NCI-H1092 (cell line): ENCODE measurements at places on chromosomes 2 and 18.
A peak's percentile ranks its signal among the peaks of the same experiment; 100 is the strongest.

GRCh38 chr2:122868646-122869275 is 1113.3 kb downstream of the TSN start:
- DNase-seq, result no peak

- DNase-seq, result no peak
These were observed 133.0 kb downstream of the MYO3B start for GRCh38 chr2:170310876-170311502.

GRCh38 chr2:8611700-8612099 is 70.2 kb upstream of the ID2 start:
- no peak for DNase-seq

DNA sequence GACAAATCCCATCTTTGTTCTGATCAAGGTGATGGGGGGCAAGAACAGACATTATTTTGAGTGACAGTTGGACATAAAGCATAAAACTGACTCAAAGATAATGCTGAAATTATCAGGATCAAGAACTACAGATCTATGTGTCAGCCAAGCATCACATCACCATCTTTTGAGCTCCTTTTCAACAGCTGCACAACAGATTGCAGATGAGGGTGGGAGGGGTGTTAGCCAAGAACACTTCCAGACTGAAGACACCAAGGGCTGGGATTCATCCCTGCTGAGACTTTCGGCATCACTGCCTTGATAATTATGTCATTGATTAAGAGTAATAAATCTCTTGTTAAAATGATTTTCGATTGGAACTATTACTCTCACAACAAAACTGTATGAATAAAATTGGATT is 191.5 kb upstream of the NETO1 start:
- DNase-seq, result no peak

DNA sequence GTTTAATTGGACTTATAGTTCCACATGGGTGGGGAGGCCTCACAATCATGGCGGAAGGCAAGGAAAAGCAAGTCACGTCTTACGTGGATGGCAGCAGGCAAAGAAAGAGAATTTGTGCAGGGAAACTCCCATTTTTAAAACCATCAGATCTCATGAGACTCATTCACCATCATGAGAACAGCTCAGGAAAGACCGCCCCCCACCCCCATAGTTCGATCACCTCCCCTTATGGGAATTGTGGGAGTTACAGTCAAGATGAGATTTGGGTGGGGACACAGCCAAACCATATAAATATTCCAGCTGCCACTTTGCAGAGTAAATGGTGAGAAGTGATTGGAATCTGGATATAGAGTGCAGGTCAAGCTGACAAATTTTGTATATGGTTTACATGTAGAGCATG is 187.4 kb downstream of the ARL4C start:
- DNase-seq, result no peak

- no peak for DNase-seq
These were observed 6.4 kb upstream of the SP9 start for GRCh38 chr2:174328114-174328960.

GRCh38 chr2:240567872-240568677 is at the start of gene RNPEPL1:
Gene RNPEPL1 (plus strand): TSS chr2:240568484. CDS start chr2:240568587, 103 bp downstream.
- DNase-seq, result no peak

- DNase-seq, result no peak
These were observed 637.3 kb downstream of the ERBB4 start for GRCh38 chr2:211901226-211901846.

GRCh38 chr2:878245-878930 is 72.3 kb upstream of the SNTG2 start:
- DNase-seq, result no peak

GRCh38 chr2:232876161-232876977 is 6.3 kb downstream of the SNORC start:
- DNase-seq, result peak; percentile 46

GRCh38 chr2:14288016-14288415 is 344.5 kb upstream of the LRATD1 start:
- no peak for DNase-seq

- no peak for DNase-seq
These were observed 86.5 kb downstream of the MEIS1 start for GRCh38 chr2:66521291-66521922.

DNA sequence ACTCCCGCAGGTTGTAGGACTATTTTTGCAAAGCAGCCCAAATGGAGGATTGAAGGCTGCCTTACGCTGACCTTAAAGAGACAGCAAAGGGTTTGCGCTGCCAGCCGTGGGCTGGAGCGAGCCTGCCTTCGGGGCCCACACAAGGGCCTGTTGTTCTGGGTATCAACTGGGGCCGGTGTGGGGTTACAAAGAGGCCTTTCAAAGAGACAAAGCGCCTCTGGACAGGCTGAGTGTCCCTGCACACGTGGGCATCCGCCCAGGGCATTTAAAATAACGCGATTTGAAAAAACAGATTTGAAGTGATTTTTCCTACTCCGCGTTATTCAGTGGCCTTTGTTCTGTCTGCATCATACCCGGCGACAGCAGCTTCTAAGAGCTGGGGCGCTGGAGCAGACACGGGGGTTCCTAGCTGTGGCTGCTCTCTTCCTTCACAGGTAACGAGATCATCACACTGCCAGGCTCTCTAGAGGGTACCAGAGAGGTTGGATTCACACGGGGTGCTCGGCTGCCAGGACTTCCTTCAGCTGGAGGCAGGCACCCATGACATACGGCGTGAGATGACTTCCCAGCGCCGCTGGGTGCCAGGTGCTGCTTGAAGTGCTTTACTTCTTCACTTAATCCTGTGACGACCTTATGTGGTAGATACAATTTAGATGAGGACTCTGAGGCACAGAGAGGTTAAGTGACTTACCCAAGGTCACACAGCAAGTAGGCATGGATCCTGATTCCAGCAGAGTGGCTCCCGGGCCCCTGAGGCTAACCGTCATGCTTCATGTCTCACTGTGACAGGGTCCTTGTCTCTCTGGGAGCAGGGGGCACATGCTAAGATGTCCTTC is 32.2 kb downstream of the MAL start:
- DNase-seq, result no peak

DNA sequence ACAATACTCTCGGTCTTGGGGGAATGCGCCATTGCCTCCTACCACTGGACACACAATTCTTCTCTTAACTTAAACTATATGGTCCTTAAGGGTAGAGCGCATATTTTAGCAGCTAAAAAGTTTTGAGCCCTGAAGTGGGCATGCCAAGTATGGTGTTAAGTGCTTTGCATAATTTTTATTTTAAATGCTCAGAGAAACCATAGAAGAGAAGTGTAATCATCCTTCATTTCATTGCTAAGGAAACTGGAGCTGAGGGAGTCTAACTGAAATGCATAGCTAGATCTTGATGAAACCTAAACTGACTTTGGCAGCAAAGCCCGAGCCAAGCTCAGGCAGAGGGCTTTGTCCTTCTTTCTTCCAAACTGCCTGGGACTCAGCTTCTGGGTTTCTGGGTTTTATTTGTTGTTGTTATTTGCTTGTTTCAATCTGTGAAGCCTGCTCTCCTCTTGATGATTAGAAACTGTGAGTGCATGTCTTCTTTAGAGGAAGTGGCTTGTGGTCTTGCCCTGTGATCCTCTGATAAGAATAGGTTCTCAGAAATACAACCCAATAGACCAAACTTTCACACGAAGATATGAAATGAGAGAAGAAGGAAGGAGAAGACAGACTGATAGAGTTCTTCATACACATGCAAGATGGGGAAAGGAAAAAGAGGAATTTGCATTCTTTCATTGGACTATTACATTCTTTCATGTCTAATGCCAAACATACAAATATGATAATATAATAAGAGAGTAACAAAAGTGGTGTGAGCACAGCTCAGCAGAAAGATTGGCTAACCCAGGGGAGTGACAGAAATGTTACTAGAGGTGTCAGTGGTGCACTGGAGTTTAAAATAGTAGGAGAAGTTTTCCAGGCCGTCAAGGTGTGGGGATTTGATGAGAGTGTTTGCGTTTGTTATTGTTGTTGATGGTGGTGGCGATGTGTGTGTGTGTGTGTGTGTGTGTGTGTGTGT is 7.5 kb upstream of the RNF144A start:
- no peak for DNase-seq

DNA sequence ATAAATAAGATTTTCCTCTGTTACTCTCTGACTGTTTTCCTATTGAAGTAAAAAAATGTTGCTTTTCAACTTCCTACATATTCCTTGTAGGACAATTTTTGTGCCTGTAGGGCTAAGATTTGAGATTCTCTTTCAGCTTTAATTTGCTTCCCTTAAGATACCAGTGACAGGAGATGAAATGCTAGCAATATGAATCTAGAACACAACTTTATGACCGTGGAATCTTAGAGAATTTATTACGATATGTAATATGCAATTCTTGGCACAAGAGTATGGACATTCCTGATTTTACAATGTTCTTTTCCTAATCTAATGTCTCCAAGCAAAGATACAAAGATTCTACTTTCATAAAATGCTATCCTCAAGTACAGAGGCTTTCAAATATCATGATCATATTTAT is 180.9 kb downstream of the KCNE4 start:
- no peak for DNase-seq

GRCh38 chr2:211128287-211128686 is 571.9 kb downstream of the CPS1 start:
- DNase-seq, result no peak

DNA sequence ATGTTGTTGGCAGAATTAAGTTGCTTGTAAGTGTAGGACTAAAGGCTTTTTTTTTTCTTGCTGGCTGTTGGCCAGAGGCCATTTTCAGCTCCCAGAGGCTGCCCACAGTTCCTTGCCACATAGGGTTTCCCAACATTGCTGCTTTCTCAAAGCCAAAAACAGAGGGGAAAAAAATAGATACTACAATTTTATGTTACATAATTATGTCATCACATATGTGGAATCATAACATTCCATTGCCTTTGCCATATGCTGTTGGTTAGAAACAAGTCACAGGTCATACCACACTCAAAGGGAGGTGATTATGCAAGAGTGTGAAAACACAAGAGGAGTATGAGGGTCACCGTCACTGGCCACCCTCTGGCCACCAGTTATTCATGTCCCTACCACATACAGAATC is 154.5 kb downstream of the RTN4 start:
- no peak for DNase-seq

DNA sequence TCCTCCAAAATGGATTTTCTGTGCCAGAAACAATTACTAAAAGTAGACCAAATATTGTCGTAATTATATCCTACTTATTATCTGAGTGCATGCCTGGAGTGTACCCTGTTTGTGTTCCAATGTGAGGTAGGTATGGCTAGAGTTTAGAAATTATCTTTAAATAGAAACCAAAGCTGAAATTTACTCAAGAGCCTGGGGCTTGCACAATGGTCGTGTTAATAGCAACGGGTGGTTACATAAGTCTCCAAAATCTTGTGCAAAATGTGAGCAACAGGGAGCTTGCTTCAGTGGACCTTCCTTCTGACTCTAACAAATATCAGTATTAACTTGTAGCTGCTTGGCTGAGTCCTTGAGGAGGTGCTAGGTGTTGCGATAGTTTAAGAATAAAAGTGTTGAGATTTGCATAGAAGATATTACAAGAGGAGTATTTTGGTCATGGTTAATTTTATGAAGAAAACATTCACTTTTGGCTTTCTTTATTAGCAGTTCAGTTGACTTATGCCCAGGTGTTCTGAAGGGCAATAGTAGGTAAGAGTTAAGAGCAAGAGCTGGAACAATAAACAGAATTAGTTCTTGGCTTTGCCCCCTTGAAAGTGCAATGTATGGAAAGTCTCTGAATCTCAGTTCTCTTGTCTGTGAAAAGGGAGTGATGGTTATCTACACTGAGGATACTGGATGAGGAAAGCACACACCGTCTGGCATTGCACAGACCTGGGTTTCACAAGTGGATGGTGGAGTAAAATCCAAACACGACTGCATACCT is 4.6 kb downstream of the CXCR4 start:
- DNase-seq, result no peak

DNA sequence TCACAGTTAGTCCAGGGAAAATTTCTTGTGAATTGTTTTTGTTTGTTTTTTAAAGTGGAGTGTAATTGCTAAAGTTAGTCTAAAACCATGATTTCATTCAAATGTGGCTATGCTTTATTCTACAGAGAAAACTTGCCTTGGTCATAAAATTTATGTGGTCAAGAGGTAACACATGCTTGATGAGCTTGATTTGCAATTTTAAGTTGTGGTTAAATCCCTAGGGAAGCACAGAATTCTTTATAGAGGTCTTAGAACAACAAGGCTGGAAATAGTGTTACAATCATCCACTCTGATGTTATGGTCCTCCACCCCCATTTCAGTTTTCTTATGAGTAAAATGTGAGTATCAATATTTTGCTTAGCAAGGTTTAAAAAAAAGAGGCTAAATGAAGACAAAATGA is 359.6 kb downstream of the NRXN1 start:
- DNase-seq, result no peak

- DNase-seq, result no peak
These were observed 68.3 kb downstream of the SPTBN1 start for GRCh38 chr2:54524226-54524991.

GRCh38 chr2:202577250-202578183 is 57.3 kb upstream of the FAM117B start:
- DNase-seq, result no peak

DNA sequence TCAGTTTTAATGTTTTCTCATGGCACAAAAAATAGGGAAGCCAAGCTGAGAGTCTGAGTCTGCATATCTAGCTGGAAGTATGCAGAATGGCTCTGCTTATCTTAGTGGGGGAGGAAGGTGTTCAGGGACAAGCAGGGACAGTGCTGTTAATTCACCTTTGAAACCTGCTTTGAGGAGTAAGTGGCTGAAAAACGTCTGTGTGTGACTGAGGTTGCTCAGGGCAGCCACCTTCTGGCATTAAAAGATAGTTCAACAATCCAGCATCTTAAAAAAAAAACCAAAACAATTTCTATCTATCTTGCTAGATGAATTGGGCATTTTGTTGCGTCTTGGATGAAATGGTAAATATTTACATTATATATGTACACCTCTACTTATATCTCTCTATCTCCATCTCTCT is 2.0 kb upstream of the TRPM8 start:
- no peak for DNase-seq

GRCh38 chr2:172387361-172387760 is 40.0 kb upstream of the ITGA6 start:
- DNase-seq, result no peak
